Kidney epithelial cell (primary cell): ENCODE measurements at places on chromosomes 7 and 10.

DNA sequence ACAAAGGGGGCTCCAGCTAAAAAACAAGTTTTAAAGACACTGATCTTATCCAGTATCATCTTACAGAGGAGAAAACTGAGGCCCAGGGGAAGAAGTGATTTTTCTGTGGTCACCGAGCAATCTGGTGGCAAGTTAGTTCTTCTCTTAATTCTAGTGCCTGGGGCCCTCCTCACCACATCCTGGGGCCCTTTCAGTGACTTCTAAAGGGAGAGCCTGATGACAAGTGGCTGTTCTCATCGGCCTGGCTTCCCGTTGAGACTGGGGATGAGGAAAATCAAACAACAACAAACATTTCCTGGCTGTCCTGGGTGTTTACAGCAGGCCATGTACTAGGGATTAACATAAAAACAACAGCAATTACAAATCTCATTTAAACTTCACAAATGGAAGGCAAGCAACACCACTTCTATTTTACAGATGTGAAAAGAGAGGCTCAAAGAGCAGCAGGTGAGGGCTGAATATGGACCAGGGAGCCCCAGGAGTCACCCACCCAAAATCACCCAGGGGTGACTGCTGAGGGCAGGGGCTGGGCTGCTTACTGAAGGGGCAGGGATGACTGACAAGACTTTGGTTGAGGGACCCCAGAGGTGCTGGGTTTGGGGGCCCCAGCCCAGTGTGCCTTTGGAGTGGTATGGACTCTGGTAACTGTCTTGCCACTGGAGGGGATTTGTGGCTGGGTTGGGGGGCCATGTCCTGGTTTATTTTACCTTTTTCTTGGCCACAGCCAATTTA is 24.7 kb upstream of the MTPAP start:
- no peak for DNase-seq

GRCh38 chr10:103751667-103752290 is 103.6 kb downstream of the SH3PXD2A start:
- no peak for DNase-seq

DNA sequence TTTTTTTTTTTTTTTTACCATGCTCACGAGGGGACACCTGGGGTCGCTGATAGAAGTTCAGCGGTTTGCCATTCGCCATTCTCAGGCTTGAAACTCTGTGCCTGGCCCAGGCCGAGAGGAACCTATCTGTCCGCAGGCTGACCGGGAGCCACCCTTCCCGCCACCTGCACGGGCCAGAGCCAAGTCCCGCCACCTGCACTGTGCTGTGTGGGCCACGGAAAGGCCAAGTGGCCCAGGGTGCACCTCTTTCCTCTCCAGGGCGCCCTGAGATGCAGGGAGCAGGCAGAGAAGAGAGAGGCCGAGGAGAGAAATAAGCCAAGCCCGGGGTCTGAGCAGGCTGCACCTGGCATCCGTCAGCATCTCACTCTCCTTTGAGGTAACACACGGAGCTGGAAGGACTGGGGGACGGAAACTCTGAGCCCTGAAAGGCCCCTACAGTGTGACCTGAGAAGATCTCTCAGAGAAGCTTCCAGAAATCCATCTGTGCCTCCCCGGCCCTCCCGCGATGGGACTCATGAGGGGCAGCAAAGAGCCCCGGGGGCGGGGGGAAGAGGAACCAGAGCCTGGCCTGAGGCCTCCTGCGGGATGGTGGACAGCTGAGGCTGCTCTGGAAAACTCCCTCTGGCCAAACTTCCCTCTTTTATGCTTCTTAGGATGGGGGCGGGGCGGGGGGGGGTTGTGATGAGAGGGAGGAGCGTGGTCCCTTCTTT is 46.6 kb downstream of the PRKAG2 start:
- DNase-seq, result no peak

- DNase-seq, result no peak
Measured at GRCh38 chr7:81064426-81064825, 145.6 kb upstream of the SEMA3C start.

DNA sequence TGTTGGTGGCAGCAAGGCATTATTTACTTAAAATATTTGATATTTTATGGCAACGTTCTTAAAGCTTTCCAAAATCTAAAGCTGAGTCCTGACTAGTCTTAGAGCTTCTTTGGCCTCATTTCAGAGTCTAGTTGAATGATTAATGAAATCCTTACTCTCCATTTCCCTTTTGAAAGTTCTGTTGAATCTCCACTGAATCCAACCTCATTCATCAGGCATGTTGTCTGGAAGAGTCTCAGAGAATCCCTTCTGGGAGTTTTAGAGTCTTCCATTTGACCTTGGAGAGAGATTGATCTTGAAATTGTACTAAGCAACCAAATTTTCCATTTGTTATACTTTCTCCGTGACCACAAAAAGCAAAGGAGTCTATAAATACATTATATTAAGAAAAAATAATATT is 198.5 kb upstream of the TMEM196 start:
- no peak for DNase-seq

DNA sequence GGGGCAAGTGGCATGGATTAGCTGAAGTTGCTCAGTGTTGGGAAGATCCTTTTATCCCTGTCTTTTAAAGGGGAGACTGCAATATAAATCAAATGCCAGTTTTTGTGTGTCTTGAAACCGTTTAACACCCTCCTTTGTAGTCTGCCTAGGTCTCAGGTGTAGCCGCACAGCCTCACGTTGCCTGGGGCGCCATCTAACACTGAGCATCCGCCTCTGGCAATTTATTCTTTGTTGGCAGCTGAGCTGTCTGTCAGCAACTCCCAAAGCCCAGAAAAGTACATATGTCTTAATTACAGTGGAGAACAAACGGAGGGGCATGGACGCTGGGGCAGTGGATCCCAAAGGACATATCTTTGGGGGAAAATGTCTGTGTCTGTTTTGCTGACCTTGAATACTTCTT is 254.7 kb downstream of the STK31 start:
- DNase-seq, result no peak

DNA sequence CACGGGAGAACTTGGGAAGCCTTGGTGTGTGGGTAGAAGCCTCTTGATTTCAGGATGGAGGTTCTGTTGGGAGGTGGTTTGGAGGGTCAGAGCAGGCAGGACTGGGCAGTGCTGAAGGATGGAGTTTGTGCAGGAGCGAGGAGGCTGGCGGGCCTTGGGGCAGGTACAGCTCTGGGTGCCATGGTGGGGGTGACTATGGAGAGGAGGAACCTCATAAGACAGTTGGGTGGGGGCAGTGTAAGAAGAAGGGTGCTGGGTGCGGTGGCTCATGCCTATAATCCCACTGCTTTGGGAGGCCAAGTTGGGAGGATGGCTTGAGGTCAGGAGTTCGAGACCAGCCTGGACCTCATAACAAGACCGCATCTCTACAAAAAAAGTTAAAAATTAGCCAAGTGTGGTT is 54.7 kb upstream of the GTF2IRD1 start:
- DNase-seq, result no peak

GRCh38 chr10:6416892-6417512 is 163.1 kb downstream of the PRKCQ start:
- no peak for DNase-seq

GRCh38 chr10:50464004-50464409 is 159.7 kb downstream of the SGMS1 start:
- DNase-seq, result no peak

GRCh38 chr7:114843102-114843501 is 78.8 kb upstream of the MDFIC start:
- DNase-seq, result no peak

DNA sequence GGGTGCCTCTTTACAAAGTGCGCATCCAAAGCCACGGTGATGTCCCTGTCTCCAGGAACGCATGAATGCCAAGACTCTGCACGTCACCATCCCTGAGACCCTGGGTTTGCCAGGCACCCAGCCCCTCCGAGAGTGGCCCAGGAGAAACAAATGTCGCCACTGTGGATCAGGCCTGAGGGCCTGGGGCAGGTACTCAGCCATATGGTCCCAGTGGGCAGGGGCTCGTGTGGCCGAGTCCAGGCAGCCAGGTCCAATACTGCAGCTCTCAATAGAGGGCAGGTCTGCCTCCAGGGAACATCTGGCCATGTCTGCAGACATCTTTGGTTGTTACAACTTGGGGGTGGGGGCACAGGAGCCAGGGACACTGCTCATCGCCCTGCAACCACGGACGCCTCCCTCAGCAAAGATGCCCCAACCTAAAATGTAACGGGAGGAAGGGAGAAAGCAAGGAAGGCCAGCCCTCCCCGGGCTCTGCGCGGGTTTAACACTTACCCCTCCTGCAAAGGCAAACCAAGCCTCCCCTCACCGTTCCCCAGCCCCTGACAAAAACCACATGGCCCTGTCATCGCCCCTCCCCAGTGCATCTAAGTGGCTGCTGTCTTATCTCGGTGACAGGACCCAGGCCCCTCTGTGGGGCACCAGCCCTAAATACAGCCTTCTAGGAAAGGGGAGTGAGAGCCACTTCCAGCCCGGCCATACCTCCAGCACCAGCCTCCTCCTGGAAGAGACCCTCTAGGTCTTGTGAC is 10.3 kb upstream of the PAPOLB start:
- DNase-seq, result no peak

- DNase-seq, result no peak
Measured at GRCh38 chr10:69817078-69817581, 15.4 kb downstream of the COL13A1 start.

DNA sequence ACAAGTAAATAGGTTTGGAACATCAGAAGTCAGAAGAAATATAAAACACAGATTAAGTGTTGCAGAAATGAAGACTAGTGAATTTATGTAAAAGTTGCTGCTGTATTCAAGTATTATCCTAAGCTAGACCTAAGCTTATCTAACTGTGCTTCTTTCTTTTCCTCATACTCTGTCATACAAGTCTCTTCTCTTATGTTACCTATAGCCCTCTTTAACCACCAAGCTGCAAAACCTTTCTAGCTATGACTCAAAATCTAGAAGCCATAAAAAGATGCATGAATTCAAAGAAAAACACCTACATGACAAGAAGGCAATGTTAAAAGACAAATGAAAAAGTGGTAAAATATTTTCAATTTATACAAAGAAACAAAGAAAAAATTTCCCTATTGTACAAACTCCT is 23.0 kb downstream of the DENND11 start:
- no peak for DNase-seq

DNA sequence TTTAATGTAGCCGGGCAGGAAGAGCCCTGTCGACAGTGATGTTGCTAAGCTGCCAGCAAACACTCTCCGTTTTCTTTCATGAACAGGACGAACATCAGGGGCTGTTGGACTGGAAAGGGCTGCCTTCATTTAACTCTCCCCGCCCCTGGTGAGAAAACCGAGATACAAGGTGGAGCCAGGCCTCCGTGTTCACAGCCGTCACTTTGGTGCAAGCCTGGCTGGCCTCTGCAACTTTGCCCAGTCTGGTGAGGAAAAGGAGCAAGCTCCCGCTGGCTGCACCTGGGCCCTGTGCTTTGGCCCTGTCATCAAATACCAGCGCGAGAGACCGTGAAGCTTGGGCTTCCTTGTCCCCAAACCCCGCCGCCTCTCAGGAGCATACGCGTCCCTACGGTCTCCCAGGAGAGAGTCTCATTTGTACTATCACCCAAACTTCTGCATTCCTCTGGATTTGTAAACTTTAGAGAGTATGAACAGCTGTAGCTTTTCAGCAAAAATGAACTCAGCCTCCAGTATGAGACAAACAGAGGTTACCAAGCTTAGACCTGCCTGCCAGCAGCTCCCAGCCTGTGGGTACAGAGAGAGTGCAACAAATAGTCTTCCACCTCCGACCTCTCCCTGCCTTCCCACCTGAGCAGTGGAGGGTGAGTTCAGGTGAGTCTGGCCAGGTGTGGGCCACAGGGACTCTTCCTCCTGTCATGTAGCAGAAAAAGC is 445.3 kb upstream of the MGMT start:
- DNase-seq, result no peak

- no peak for DNase-seq
Measured at GRCh38 chr10:112313911-112314310, 30.7 kb downstream of the TECTB start.

GRCh38 chr7:99108613-99109012 is 35.3 kb downstream of the SMURF1 start:
- DNase-seq, result no peak

GRCh38 chr10:131899695-131900349 is 986 bp upstream of the PPP2R2D start:
- no peak for DNase-seq

- no peak for DNase-seq
Measured at GRCh38 chr7:17512181-17512675, 213.8 kb downstream of the AHR start.

DNA sequence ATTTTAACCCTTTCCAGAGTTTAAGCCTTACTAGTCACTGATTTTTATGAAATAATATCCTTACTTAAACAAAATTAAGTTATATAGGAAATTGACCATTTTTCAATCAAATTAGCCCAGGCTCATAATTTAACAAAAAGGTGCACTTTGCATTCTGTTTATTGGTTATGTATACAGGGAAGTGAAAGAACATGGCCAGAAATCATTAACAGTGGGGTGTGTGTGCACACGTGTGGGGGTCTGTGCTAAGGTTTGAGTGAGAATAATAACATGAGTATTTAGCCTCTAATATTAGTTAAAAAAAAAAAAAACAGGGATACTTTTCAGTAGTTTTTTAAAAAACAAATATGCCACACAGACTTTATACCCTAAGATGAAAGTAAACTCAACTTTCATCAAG is 510.5 kb upstream of the PFKP start:
- no peak for DNase-seq

DNA sequence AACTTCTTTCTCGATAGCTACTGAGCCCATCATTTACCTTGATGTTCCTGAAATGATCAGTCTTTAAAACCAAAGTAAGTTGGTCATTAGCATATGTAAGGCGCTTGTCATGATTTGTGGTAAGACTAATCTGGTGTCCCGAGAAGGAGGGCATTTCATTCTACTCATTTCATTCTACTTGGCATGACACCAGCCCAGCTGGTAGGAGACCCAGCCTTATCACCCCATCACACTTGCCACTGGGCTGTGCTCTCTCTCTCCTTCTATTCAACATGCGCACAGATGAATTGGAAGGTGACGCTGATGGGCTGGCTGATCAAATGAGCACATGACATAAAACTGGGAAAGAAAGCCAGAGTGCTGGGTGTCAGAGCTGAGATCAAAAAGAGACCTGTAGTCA is 65.7 kb downstream of the CRTAC1 start:
- DNase-seq, result no peak

- no peak for DNase-seq
Measured at GRCh38 chr7:24587853-24588252, 14.6 kb downstream of the PALS2 start.

DNA sequence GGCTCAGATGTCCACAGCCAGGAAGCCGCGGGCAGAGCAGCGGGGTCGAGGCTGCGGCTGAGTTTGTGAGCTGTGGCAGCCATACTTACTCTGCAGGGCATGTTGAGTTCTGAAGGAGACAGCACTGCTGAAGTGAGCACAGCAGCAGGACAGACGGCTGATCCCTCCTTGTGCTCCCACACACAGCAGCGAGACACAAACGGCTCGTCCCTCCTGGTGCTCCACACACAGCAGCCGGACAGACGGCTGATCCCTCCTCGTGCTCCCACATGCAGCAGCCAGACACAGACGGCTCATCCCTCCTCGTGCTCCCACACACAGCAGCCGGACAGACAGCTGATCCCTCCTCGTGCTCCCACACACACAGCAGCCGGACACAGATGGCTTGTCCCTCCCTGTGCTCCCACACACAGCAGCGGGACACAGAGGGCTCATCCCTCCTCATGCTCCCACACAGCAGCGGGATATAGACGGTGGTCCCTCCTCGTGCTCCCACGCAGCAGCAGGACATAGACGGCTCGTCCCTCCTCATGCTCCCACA is 305.1 kb downstream of the PTPRN2 start:
- DNase-seq, result no peak

GRCh38 chr7:99116144-99116543 is 27.8 kb downstream of the SMURF1 start:
- no peak for DNase-seq

- DNase-seq, result peak; percentile 23
Measured at GRCh38 chr10:43224321-43224720, 42.5 kb downstream of the RASGEF1A start.

- no peak for DNase-seq
Measured at GRCh38 chr10:64394744-64395143, 873.5 kb downstream of the REEP3 start.
